ENCODE measurements at places on chromosomes 2 and 18.

- no peak for DNase-seq
Observed at GRCh38 chr2:231627384-231628120, 34.9 kb downstream of the TEX44 start.

DNA sequence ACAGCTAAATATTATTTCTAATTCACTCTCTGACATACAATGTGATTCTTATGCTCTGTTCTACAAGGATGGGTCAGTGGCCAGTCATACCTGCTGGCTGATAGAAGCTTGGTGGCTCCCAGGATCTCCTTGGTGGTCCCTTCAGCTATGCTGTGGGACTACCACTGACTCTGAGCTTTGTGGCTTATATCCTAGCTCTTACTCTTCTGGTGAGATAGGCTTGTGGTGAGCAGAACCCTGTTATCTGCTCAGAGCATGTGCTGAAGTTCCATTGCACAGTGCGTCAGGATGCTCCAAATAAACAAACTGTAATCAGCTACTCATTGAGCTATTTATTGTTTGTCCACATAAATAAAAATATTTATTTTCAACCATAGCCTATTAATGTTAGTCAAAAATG lies 51.7 kb downstream of the MFSD6 start:
- DNase-seq, result no peak

- no peak for DNase-seq
Observed at GRCh38 chr2:232385660-232386489, 7.3 kb downstream of the ALPP start.

DNA sequence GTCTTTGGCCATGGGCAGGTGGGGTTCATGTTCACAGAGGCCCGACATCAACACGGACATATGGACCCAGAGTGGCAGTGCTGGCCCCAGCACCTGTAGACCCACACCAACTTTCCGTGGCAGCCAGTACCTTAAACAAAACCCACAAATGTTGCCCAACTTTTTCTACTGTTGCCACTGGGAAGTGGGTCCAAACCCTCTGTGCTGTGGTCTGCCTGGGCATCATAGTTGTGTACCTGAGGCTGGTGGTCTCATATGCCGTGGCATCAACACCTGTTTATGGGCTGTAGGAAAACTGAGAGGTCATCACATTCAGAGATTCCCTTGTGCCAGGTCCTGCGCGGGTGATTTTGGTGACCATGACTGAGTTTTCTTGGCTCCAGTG lies 79.9 kb downstream of the SH3RF3 start:
- DNase-seq, result no peak

GRCh38 chr2:66563473-66563872 lies 128.5 kb downstream of the MEIS1 start:
- DNase-seq, result no peak

GRCh38 chr2:102049756-102050443 lies 58.1 kb downstream of the IL1R2 start:
- no peak for DNase-seq

GRCh38 chr2:27051902-27052645 lies 606 bp downstream of the AGBL5 start:
- DNase-seq, result no peak

DNA sequence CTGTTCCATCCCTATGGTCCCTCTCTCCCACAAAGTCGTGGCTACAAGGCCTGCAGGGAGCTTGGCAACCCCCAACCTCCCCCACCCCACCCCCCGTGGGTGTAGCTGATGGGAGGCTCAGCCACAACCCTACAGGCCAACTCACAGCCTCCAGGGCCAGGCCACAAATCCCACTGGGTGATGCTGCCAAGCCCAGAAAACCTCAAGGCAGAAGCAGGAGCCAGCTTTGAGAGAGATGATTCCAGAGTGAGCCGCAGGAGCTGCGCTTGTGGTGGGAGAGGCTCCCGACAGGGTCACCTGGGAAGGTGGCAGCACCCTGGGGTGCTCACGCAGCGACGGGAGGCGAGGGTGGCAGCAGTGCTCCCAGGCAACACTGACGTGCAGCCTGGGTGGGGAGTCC lies 44.8 kb downstream of the ADCY3 start:
- DNase-seq, result no peak

GRCh38 chr18:48840491-48840877 lies 110.3 kb downstream of the SMAD7 start:
- DNase-seq, result no peak

DNA sequence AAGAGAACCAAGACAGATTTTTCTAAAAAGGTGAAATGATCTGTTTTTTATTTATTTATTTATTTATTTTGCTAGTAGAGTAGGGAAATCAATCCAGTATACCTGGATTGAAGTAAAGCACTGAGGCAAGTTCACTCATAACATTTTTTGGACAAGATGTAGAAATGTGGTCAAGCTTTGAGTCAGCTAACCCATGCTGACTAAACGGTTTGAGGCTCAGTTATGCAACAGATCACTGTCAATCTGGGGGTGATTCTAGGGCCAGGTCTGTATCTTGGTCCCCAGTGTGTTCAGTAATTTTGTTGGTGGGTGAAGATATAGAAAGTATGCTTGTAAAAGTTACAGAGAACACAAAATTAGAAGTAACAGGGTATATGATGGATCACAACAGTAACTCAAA lies 60.2 kb downstream of the RMDN2 start:
- no peak for DNase-seq

- no peak for DNase-seq
Observed at GRCh38 chr2:23809150-23809549, 117.8 kb downstream of the ATAD2B start.

DNA sequence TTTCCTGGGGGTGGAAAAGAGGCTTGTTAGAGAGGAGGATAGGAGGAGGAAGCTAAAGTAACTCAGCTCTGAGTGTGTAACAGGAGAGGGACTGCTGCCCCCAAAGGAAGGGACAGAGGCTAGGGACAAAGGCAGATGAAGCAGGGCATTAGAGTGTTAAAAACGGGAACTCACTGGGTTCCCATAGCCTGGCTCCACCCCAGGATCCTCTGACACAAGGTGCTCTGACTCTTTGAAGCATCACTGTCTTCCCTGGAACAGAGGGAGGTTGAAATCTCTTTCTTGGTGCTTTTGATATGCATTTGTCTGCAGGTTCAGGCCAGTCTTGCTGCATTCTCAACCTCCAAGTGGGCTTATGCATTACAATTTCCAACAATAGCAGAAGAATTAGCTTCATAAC lies 22.9 kb downstream of the IL36A start:
- no peak for DNase-seq

DNA sequence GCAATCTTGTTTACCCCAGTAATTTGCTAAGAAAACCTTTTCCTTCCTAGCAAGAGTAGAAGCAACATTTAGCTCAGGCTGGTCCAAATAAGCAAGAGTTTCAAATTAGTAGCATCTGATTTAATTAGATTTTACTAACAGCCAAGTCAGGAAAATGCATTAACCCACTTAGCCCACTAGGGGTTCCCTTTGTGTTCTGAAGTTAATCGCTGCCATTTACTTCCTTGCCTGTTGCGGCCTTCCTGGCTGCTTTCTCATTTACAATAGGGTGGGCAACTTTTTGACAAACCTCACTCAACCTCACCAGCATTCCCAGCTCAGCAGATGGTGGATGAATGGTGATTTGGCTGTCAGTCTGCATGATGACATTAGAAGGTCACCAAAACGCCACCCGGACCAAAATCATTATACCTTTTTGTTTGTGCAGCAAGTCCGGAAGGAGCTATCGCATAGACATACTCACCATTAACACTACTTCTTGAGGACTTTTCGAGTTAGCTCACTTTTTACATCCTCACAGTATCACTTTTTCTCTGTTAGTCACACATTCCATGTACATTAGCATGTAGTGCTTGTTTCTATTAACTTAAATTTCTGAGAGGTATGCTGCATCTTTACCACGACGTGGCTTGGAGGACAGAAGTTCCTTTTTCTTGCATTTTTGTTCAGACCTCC lies 101.5 kb upstream of the SETBP1 start:
- no peak for DNase-seq
